GM10248 (cell line): ENCODE measurements at places on chromosomes 6 and 20.

DNA sequence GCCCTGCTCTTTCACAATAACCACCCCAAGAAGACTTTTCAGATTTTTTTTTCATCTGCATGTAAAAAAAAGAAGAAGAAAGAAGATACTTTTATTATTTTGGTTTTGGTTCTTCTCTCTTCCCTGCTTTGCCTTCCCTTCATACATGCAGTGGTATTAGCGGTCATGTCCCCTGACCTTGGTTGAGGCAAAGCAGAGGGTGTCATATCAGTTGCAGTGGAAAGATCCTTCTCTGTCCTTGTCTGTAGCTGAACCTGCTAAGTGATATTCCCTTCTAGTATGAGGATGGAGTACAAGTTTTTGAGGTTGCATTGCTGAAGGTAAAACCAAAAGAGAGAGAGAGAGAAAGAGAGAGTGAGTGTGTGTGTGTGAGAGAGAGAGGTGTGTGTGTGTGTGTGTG lies 345.7 kb downstream of the UTRN start:
- DNase-seq, result no peak

GRCh38 chr6:90610751-90611542 lies 24.1 kb upstream of the MAP3K7 start:
- DNase-seq, result peak; percentile 57

GRCh38 chr20:881051-881782 lies 34.9 kb downstream of the ANGPT4 start:
- DNase-seq, result no peak

- DNase-seq, result no peak
Measured at GRCh38 chr20:53028337-53029007, 56.3 kb downstream of the TSHZ2 start.

GRCh38 chr6:158481690-158482473 lies 78.0 kb upstream of the TMEM181 start:
- no peak for DNase-seq

GRCh38 chr6:87869064-87869905 lies 167.3 kb upstream of the AKIRIN2 start:
- no peak for DNase-seq

DNA sequence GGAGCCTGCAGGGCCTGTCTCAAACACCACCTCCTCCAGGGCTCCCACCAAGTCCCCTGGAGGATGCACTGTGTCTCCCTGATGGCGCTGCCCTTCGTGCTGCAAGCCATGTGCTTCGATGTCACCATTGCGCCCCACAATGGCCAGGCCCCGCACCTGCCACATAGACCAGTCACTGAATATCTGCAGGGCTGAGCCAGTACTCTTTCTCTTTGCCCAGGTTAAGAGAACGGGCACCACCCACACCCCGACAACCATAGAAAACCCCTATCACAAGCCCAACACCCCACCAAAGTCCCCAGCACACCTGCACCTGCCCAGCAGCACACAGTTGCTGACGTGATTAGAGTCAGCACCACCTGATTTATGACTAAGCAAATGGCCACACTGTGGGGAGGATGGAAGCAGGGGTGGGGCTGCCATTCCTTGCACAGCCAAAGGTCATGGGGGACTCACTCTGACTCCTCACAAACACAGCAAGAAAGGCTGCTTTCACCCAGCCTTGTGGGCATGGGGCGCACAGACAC lies 104.3 kb downstream of the SLC23A2 start:
- peak; percentile 29 for DNase-seq
